ACHN (cell line): ENCODE measurements at places on chromosomes 1 and 21.
A peak's percentile ranks its signal among the peaks of the same experiment; 100 is the strongest.

DNA sequence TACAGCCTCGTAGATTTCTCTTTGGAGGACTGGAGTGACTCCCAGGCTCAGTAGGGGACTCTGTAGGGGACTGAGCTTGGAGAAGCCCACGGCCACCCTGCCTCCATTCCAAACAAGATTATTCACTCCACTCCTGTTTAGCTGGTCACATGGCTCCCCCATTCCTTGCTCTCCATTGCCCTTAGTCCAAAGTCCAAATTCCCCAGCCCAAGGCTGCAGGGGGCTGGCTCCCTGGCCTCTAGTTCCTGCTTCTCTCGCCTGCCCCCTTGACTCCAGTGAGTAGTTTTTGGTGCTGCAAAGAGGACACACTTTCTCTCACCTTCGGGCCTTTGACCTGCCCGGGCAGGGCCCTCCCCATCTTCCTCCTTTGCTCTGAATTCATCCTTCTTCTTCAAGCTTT lies 403.3 kb downstream of the KIF26B start:
- DNase-seq: no peak

DNA sequence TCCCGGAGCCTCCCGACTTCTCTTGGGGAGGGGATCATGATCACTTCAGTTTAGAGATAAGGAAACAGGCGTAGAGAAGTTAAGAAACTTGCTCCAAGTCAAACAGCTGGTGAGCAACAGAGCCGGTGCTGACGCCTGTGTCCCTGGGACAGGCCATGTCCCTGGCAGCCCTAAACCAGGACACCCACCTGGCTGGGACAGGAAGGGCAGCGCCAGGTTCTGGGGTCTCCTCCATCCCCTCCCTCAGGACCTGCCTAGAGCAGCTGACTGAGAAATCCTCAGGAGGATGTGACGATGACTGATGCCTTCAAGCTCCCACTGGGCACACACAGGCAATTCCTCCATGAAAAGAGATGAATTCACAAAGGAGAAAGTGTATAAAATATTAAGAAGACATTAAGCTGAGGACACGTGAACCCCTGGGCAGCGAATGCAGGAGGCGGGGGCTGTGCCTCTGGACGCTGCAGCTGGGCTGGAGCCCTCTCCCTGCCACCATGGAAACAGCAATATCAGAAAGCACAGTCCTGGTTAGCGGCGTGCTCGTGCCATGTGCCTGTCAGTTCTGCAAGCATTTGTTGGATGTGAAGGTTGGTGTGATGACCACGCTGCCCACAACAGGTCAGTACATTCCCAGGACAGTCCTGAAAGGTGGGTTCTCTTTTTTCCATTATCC lies 40.1 kb upstream of the C1orf174 start:
- no peak for DNase-seq

- DNase-seq: no peak
Observed at GRCh38 chr1:200973937-200974657, 49.4 kb downstream of the KIF21B start.

GRCh38 chr1:43856188-43856587 lies 77.4 kb upstream of the ARTN start:
- DNase-seq: no peak

DNA sequence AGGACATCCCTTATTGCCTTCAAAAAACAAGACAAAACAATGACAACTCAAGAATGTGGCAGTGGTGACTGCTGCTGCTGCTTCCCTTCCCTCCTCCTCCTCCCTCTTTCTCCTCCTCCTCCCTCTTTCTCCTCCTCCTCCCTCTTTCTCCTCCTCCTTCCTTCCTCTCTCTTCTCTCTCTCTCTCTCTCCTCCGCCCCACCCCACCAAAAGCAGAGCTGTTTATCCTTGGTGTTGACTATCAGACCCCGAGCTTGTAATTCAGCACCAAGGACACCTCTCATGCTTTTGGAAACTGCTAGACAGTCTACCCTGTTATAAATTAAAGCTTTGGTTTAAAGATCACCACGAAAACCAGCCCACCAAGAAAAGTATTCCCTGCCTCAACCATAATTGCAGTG lies 72.4 kb upstream of the IFNAR2 start:
- DNase-seq: no peak

DNA sequence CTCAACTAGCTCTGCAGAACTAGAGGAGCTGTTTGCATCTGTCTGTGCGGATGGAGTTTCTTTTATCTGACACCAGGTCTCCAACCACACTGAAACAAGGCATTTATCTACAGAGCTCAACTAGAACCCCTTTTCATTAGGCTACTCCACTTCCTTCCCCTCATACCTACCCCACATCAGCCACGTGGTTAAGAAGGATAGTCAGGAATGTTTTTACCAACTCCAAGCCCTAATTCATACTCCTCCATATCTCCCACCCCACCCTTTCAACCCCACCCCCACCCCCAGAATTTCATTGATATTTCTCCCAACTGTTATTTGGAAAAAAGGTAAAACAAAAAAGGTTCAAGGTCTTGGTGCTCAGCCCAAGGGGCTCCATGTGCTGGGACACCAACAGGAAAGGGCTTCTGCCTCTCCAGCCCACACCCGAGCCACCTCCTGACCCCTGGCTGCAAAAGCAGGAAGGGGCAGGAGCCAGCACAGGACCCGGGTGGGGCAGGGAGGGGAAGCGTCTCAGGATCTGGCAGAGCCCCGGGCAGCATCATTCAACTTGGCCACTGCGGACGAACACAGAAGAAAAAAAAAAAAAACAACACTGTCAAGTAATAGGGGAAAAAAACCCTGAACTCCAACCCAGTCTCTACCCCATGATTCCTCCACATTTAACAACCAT lies 7.0 kb downstream of the ENSA start:
- DNase-seq: no peak

- no peak for DNase-seq
Observed at GRCh38 chr21:45942755-45943629, 38.6 kb upstream of the COL6A1 start.

- no peak for DNase-seq
Observed at GRCh38 chr1:81827942-81828341, 27.2 kb downstream of the ADGRL2 start.

DNA sequence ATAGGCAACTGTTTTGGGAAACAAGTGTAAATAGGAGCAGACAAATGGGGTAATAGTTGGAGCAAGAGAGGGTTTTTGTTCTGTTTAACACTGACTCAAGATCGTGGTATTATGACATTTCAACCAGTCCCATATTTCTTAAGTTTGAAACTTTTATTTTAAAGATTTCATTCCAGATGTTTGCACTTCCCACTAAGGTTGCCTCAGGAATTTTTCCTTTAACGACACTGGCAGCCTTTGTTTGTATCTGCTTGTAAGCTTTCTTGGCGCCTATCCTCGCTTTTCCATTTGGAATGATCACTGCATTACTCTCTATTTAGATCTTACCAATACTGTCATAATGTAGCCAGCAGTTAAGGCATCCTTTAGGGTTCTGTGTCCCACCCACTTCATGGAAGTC lies 67.7 kb downstream of the ALG6 start:
- DNase-seq: no peak

DNA sequence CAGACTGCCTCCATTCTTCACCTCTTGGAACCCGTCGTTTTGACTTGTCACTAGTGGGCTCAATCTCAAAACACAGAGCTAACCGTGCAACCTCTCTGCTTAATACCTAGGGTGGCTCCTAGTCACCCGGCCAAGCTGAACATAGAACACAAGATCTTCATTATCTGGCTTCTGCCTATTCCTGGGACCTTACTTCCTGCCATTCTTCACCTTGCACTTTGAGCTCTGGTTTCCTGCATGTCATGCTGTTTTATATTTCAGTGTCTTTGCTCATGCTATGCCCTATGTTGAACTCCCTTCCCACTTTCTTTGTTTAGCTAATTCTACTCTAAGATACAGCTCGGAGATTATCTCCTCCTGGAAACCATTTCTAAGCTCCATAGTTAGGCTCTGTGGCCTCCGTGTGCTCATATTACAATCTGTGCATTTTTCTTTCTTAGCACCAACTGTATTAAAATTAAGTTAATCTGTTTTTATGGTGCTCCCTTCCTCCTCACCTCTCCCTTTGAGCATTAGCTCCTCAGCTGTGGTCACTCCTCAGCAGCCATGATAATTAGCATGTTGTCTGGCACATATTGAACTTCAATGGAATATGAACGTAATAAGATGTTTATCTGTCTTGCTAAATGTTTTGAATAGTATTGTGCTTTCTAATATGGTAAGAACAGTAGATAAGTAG lies 13.1 kb downstream of the GPSM2 start:
- no peak for DNase-seq

DNA sequence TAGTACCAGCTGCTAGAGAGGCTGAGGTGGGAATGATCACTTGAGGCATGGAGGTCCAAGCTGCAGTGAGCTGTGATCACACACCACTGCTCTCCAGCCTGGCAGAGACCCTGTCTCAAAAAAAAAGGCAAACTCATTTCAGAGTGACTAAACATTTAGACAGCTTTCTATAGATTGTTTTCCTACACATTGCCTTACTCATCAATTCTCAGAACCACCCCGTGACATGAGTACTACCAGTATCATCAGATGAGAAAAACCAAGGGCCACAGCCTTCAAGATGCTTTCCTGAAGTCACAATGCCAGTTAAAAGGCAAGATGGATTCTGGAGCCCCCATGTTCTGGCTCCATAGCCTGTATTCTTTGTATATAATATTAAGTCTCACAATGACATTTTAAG lies 22.4 kb upstream of the SMPDL3B start:
- no peak for DNase-seq

- DNase-seq: peak; percentile 65
Observed at GRCh38 chr1:19918057-19918456, 5.4 kb downstream of the PLA2G2E start.

GRCh38 chr1:82086739-82087138 lies 286.0 kb downstream of the ADGRL2 start:
- no peak for DNase-seq

GRCh38 chr1:104780470-104781078 lies 1030.9 kb downstream of the AMY1C start:
- peak; percentile 39 for DNase-seq

DNA sequence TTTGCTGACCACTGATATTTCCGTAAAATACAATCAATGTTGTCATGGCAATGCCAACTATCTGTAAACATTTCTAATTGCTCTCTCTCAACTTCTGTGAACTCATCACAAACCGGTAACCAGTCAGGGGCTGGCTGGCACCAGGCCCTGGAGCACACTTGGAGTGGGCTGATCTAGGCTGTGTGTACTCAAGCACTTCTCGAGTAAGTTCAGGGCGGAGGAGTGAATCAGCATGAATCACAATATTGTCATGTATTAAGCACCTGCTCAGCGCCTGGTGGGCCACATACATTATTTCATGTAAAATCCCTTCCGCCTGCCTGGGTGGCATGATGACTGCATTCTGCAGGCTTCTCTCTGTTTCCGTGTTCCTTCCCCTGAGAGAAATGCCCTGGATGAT lies 212.4 kb downstream of the FOXD2 start:
- peak; percentile 93 for DNase-seq

DNA sequence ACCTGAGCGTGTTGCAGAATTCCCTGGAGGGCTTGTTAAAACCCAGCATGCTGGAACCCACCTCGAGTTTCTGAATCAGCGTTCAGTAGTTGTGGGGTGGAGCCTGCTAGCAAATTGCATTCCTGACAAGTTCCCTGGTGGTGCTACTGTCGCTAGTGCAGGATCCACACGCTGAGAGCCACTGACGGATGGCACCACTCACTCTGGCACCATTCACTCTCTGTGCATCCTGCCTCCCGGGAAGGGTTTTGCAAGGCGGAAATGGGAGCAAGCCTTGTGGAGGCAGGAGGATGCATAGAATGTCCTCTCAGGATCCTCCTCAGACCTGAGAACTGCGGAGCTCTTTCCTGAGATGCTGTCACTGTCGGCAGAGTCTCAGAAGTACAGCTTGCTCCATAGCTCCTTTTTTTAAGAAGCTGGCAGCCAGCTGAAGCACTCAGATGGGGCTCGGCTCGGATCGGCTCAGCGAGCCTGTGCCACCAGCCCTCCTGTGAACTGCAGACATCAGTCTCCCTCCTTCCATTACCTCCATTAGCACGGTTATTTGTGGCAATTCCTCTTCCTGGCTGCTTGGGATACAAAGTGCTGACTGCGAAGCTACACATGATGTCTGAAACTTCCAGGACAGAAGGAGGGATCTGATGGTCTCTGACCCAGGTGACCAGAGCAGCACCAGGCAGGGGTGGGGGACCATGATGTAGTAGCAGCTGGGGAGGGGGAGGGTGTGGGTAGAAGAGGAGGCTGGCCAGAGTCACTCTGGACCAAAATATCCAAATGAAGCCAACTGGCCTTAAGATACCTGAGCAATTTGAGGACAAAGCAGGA lies 89.6 kb downstream of the C1orf94 start:
- no peak for DNase-seq

GRCh38 chr1:33391343-33392078 lies 39.4 kb downstream of the PHC2 start:
- no peak for DNase-seq

DNA sequence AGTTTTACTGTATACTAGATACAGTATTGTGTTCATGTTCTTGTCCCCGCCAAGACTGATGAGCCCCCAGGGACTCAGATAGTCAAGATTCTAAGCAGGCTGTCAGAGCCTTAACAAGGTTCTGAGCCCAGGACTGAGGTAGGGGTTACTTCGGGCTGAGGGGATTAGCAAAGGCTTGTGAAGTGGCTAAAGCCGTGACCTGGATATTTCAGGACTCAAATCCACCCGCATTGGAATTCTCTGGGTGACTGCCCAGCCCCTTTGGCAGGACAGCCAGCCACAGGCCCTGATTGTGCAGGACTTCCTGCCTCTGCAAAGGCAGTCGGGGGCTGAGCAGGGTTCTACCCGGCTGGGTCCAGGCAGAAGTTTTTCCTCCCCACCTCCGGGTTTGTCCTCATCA lies at the start of gene PLA2G5:
Gene PLA2G5 (plus strand): TSS at position 321 of the 400 bp plus-strand sequence. CDS start 14,637 bp downstream, outside the sequence.
- DNase-seq: no peak

GRCh38 chr1:25619101-25619890 lies 2.7 kb downstream of the MAN1C1 start:
- DNase-seq: no peak

DNA sequence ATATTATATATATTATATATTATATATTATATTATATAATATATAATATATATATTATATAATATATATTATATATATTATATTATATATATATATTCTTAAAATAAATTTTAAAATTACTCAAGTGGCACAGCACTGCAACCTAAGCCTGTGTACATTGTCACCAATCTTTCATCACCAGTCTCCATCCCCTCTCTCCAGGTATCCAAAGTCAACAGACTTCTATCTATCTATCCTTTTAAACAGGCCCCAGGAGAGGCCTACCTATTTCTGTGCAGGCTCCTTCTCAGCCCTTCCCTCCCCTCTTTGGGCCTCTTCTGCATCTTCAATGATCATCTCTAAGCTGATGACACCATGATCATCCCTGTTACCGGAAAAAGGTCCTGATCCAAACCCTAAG lies 111.7 kb downstream of the RHOU start:
- DNase-seq: no peak
